Fibroblast of skin of right quadriceps (primary cell): ENCODE measurements at places on chromosomes 11 and 22.
A peak's percentile ranks its signal among the peaks of the same experiment; 100 is the strongest.

DNA sequence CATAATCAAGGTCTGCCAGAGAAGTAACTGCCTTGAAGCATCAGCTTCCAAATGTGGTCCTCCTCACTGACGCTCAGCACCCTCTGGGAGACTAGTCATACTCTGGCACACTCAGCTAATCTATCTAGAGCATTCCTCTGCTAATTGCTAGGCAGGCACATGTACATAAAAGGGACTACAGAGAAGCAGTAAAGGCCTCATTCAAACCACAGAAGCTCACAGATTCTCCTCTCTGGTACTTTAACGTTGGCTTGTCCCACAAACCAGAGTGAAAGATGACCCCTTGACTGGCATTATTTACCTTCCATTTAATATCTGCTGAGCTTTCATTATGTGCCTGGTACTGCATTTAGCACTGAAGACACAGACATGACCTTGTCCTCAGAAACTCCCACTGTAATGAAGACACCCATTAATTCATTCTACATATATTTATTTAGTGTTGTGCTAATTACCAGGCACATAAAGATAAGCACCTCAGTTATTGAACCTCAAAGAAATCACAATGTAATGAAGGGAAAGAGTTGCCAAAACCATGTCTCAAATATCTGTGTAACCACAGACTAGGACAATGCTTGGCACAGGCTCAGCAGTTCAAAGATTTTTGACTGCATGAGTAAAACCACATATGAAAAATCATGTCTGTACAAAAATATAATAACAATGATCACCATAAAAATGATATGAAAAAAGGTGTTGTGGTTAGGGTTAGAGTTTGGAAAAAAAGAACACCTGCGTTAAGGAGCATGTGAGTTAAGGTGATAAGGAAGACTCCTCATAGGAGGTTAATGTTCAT, 550.4 kb downstream of the DLG2 start:
- DNase-seq = peak; percentile 54

DNA sequence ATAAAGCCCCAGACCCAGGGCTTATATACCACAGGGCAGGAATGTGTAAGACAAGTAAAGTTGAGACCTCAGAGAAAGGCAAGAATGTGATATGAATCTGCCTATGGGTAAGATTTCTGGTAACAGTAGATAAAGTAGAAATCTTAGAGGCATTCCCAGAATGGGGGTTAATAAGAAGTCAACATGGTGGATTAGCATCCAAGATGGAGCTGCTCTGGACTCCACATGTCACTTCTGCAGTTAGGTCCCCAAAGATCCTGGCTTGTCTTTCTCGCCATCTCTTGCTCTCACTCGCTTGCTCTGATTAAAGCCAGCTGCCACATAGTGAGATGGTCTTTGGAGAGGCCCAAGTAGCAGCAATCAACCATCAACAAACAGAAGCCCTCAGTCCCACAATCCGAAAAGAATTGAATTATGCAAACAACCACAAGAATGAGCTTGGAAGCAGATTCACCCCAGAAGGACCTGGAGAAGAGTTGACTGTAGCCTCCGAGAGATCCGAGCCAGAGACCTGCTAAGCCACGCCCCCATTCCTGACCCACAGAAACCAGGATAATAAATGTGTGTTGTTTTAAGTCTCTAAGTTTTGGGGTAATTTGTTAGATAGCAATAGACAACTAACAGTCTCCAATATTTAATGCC, 5.4 kb upstream of the C11orf86 start:
- DNase-seq = peak; percentile 96

GRCh38 chr22:48070760-48071159, 1308.3 kb downstream of the TBC1D22A start:
- no peak for DNase-seq

- no peak for DNase-seq
These were observed 86.3 kb upstream of the HMGXB4 start for GRCh38 chr22:35170716-35171697.

- no peak for DNase-seq
These were observed 257.1 kb downstream of the BUD13 start for GRCh38 chr11:116515664-116516184.

DNA sequence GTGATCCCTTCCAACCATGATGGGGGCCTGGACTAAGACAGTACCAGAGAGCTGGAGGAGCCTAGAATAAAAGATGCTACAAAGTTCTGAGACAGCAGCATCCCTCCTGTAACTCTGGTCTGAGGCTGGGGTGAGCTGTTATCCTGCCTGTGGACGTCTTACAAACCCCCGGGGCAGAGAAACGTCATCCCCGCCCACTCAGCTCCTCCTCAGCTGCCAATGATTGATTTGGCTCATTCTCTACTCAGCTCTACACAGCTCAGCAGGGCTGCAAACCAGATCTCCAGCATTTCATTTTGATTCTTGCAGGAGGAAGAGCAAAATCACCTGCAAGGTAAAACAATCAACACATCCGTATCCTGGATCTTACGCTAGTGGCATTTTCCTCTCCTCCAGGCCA, 55.5 kb downstream of the CSNK2A3 start:
- no peak for DNase-seq

DNA sequence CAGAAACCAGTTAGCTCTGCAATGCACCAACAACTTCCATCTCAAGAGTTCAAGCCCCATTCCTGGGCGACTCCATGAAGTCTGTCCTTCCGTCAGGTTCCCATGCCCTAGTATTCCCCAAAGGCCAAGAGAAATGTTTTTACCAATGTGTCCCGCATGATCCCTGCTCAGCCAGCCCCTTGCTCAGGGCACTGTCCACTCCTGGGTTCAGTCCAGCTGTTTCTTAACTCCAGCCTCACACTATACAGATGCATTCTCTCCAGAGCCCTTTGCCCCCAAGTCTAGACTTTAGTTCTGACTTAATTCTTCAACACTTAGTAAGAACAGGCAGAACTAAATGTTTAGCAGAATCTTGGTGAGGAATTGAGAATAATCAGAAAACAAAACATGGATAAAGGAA, 497.5 kb downstream of the SOX6 start:
- no peak for DNase-seq
